Stimulated activated CD4-positive, alpha-beta T cell treated with anti-CD3 and anti-CD28 coated beads, Interleukin-1b, Interleukin-23, amount 100 ng/mL, for 1 hour (primary cell): ENCODE measurements at places on chromosomes 6 and 20.

DNA sequence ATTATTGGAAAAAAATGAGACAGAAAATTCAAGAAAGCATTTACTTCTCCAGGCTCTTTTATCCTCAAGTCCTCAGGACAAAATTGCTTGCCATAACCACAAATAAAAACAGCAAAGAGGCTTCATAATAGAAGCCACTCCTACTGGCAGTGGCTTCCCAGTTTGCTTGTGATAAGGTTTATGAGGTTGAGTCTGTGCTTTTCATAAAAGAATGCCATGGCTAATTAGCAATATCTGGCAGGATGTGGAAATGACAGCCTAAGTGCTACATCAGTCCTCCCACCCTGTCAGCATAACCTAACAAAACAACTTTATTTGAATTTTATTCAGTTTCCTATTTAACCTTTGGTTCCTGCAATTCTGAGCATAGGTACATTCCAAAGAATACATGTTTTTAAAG, 80.9 kb upstream of the HTR1E start:
- no peak for DNase-seq

DNA sequence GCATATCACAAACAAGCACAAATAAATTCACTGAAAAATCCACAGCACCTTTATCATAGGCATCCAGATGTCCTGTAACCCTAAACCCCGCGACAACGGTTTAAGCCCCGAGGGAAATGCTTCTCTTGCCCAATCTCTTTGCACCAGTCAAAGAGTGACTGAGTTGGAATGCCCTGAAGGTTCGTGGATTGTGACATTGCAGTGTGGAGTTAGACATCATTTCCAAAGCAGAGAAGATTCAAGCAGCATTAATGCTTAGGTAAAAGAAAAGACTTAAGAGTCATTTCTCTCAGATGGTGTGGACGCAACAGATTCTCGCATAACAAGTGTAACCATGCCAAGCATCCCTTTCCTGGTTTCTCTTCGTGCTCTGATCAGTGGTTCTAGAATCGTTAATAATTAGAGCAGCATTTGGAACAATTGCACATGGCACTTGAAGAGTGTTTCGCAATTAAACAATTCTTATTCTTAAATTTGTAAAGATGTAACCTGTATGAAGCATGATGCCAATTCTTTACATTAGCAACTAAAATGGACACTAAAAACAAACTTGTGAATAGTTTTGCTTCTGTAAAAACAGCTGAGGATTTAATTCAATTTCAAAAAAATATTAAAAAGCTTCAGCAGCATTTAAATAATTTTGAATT, 121.6 kb downstream of the HIVEP2 start:
- no peak for DNase-seq

DNA sequence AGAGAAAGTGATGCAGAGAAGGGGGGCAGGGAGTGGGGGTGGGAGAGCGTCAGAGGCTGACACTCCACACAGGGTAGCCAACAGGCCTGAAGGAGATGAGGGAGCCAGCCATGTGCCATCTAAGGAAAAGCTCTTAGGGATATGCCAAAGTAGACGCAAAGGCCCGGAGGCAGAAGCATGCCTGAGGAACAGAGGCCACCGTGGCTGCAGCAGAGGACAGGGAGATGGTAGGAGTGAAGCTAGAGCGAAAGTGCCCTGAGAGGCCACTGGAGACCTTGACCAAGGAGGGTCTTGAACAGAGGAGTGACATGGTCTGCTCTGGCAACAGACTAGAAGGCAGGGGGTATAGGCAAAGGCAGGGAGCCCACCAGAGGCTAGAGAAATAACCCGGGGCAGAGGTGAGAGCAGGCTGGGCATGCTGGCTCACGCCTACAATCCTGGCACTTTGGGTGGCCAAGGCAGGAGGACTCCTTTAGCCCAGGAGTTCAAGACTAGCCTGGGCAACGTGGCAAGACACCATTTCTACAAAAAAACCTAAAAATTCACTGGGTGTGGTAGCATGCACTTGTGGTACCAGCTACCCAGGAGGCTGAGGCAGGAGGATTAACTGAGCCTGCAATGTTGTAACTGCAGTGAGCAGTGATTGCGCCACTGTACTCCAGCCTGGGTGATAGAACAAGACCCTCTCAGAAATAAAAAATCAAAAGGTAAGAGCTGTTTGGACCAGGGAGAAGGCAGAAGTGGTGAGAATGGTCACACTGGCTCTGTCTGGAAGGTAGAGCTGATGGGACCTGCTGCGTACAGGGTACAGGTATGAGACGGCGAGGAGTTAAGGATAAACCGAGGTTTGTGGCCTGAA, 6.3 kb downstream of the RRBP1 start:
- DNase-seq, result no peak

DNA sequence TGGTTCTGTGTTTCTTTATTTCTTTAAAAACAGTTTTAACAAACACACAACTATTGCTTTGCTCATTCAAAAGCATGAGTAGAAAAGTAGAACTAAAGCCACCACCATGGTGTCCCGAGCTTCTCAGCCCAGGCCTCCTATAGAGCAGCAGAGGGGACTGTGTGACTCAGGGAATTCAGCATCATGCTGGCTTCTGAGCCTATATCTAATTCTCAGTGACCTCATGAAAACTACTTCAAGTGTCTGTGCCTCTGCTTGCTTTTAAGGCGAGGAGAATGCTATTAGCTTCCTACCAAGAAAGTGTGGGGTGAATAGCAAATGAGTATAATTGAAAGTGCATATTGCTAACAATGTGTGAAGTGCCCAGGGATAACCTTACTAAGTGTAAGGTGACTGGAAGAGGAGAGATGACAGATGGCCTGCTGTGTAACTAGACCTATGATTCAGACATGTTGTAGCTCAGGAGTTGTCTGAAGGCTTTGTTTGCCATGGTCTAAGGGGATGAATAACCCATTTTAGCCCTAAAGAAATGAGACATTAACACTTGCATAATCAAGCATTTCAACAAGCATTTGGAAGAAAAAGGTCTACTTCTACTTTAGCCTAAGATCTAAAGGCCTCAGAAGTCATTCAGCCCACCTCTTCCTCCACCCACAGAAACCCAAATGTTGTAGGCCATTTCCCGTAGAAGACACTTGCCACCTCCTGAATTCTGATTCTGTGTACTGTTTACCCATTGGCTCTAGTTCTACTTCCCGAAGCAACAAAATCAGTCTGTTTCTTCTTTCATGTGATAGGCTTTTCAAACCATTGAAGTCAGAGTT, 121.5 kb upstream of the ARG1 start:
- DNase-seq, result no peak

GRCh38 chr6:132494954-132495353, 18.0 kb downstream of the STX7 start:
- no peak for DNase-seq

DNA sequence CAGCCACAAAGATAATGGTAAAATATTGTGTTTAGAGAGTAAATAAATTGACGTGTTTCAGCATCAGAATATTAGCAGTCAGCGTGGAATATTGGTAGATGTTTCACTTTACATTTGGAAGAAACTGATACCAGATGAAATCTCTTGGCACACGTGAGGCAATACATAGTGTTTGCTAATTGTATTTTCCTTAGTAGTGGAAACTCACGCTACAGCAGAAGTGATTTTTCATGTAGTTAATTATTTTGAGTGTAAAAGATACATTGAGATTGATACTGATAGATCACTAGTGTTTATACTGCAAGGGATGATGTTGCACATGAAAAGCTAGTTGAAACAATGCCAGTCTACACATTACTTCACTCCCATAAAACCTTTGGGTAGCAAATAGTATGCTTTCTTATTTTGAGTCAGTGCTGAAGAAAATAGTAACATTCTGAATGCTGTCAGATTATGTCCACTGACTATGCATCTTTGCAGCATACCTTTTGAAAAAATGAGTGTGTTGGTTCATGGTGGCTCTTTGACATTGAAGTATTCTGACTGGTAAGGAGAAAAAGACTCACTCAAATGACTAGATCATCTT, 59.3 kb downstream of the CD2AP start:
- no peak for DNase-seq

DNA sequence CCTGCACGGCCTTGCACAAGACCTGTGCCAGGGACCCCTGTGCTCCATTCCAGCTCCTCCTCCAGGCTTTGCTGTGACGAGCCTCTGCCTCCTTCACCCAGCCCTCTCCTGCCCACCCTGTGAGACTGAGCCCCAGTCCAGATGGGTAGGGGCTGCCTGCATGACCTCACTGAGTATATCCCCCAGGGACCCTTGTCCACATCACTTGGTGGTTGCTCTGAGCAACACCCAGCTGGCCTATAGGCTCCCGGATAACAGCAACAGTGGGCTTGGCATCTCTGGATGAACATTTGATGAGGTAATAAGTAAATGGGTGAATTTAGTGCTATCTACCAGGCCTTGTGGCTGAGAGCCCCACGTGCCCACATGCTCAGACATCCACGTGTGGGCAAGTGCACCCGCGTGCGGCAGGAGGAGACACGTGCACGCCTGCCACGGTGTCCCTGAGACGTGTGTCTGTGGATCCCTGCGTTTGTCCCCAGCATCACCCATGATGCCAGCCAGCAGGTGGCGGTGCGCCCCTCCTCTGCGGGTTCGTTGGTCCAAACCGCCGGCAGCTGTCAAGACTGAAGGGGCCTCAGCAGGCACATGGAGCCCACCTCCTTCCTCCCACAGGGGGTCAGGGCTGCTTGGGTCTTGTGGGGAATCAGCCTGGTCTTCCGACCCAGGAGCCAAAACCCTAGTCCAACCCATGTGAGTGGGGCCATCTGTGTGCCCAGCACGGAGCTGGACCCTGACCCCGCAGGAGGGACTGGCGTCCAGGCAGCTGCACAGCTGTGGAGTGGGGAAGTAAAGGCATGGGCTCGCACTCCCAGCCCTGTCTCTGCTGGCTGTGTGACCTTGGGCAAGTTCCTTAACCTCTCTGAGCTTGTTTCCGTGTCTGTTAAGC, 45.9 kb downstream of the FGD2 start:
- peak; percentile 75 for DNase-seq

DNA sequence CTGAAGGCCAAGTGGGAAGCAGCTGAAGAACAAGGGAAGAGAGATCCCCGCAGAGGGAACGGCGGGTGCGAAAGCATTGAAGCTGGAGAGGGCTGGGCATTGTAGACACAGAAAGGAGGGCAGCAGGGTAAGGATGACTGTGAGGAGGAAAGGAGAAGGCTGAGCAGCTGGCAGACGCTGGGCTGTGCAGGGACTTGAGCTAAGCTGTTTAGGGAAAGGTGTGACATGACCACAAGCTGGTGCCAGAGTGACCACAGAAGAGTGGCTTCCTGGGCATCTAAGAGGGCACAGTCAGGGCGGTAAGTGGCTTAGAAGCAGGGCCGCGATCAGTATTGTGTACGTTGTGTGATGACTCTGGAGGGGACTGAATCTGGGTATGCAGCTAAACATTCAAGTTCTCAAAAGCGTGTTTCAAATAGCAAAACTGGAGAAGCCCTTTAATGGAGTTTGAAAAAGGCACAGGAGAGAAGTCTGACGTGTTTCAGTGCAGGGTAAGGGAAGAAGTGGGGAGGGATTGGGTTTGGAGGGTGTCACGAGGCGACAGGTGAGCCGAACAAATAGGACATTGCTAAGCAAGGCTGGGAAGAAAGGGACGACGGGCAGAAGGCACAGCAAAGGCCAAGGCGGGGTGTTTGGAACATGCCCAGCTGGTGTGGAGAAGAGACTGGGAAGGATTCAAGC, 46.1 kb upstream of the ARFGEF2 start:
- DNase-seq, result no peak

- DNase-seq, result no peak
Measured at GRCh38 chr20:60132162-60132826, 174.1 kb downstream of the CDH26 start.

- no peak for DNase-seq
Measured at GRCh38 chr6:30988209-30988825, 4.8 kb downstream of the MUC21 start.

- DNase-seq, result no peak
Measured at GRCh38 chr6:155201461-155202226, 62.2 kb upstream of the CLDN20 start.

DNA sequence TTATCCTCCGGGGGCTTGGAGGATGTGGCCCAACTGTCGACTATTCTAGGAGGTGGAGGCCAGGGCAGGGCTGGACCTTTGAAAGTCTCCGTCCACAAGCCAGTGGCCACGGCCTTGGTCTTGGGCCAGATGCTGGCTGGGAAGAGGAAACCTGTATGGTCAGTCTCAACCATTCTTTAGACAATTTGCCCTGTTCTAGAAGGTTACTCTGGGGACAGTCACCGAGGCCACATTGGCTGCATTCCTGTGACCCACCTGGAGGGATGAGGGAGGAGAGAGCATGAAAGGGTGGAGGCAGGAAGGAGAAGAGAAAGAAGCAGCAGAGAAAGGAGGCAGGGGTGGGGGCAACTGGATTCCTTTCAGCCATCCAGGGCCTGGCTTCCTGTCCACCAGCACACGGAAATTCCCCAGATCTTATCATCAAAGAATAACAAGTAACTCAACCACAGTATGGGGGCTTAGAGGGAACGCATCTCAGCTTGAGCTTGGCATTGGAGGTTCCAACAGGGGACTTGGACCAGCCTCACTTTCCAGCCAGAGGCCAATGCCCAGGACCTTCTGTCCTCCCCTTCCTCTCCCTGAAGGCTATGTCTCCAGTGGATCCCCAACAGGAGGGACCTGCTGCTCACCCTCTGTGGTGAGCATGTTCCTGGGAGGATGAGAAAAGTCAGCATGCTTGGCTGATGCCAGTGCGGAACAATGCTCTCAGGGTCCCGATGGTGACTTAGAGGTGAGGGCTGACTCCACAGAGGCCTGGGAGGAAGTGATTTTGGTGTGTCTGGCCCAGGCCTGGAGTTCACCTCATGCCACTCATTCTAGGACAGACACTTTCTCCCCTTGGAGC, 30.4 kb downstream of the TGM2 start:
- no peak for DNase-seq

DNA sequence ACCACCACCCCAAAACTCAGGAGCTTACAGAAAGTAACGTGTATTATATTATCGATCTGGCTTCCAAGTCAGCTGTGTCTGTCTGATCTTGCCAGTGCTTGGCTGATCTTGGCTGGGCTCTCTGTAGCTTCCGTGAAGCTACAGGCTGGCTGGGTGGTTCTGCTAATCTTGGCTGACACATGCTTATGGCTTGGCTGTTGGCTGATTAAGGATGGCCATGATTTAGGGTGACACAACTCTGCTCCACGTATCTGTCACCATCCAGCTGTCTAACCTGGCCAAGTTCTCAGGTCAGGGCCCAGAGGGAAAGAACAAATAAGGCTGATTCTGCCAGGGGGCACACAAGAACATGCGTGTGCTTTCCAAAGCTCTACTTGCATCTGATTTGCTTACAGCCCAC, 64.7 kb upstream of the PRL start:
- DNase-seq, result no peak

DNA sequence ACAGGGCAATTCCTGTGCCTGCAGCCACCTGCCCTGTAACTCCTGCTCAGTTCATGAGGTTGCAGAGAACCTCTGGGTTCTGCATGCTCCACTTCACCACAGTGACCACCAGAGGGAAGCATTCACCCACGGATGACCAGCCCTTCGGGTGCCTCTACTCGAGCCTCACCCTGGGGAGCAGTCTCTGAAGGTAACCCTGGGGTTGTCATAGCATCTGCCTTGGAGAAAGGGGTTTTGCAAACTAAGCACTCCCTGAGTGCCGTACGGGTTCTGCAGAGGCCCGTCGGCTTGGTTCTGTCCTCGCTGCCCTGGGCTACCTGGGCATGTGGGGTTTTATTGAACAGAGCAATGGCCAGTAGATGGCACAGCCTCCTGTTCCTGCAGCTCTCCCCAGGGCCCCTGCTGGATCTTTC, 10.2 kb upstream of the CST5 start:
- DNase-seq, result peak; percentile 23

GRCh38 chr6:78559056-78559455, 308.3 kb upstream of the IRAK1BP1 start:
- DNase-seq, result no peak
